ENCODE measurements at places on chromosomes 11 and 22.

GRCh38 chr11:128660947-128661346, 32.9 kb upstream of the FLI1 start:
- H3K4me1 ChIP-seq = peaks cover 2% of the 10 kb centered on the region
- no peak overlapping the region for H3K27ac ChIP-seq
- no peak for DNase-seq

- no peak overlapping the region for H3K4me3 ChIP-seq
- H3K27me3 ChIP-seq = peaks cover 81% of the 10 kb centered on the region
- H3K4me1 ChIP-seq = peaks cover 5% of the 10 kb centered on the region
Observed at GRCh38 chr11:12005476-12005875, 3.0 kb downstream of the DKK3 start.

- no peaks in the 10 kb centered on the region for H3K36me3 ChIP-seq
- peaks cover 46% of the 10 kb centered on the region for H3K4me1 ChIP-seq
- H3K27ac ChIP-seq = peak within 1 kb of the TSS; percentile 73
Observed at GRCh38 chr11:65872586-65873317, at the start of gene EFEMP2. TSS of gene EFEMP2 (minus strand) at chr11:65872800. CDS start at chr11:65872354, 446 bp downstream.

DNA sequence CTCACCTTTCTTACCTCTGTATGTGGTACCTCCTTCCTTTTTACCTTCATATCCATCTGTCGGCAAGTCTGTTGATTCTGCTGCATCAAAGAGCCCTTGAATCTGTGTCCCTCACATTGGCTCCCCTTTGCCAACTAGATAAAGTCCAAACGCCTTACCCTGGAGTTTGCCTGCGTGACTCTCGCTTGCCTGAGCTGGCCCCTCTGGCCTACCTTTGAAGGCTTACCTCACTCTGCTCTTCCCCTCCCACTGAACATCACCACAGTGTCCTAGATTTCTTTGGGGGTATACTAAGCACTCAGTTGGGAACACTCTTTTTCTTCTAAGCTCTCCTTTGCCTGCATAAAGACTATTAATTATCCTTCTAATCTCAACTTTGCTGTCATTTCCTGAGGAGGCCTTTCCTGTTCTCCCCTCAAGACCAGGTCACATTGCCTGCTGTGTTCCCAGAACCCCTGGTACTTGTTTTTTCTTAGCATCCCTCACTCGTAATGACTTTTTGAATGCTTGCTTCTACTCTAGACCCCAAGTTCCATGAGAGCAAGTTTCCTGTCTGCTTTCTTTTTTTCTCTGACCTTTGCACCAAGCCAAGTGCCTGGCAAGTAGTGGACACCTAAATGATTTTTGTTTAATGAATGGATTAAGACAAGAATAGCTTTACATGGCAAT, 67.8 kb upstream of the ADORA2A start:
- no peak overlapping the region for H3K4me3 ChIP-seq
- peaks cover 18% of the 10 kb centered on the region for H3K4me1 ChIP-seq
- peaks cover 38% of the 10 kb centered on the region for H3K36me3 ChIP-seq

DNA sequence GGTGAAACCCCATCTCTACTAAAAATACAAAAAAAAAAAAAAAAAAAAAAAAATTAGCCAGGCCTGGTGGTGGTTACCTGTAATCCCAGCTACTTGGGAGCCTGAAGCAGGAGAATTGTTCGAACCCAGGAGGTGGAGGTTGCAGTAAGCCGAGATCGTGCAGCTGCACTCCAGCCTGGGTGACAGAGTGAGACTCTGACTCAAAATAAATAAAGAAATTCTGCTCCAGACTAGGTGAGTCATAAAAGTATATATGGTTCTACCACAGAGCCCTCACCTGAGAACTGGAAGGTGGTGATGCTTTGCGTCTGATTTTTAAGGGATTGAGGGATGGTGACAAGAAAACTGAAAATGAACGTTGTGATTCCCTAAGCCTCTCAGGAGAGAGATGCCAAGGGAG, 58.4 kb downstream of the NTM start:
- H3K27ac ChIP-seq = no peak overlapping the region
- H3K4me1 ChIP-seq = no peaks in the 10 kb centered on the region
- no peaks in the 10 kb centered on the region for H3K27me3 ChIP-seq
- no peak for DNase-seq
- H3K36me3 ChIP-seq = no peaks in the 10 kb centered on the region

DNA sequence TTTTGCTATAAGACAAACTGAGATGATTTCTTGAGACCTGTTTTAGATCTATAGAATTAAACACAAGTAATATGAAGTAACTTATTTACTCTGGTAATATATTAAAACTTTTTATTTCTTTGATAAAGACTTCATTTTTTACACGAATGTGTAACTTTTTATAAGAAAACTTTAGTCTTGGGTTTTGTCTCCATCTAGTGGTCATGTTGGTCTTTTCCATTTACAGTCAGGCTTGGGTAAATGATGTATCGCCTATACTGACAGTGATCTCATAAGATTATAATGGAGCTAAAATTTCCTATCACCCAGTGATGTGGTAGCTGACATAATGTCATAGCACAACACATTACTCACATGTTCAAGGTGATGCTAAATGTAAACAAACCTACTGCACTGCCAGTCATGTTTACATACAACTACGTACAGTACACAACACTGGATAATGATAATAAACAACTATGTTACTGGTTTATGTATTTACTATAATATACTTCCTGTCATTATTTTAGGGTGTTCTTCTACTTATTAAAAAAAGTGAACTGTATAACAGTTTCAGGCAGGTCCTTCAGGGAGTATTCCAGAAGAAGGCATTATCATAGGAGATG, 7.5 kb upstream of the C11orf97 start:
- H3K27ac ChIP-seq = no peak overlapping the region
- no peaks in the 10 kb centered on the region for H3K4me1 ChIP-seq
- DNase-seq = no peak
- H3K27me3 ChIP-seq = no peaks in the 10 kb centered on the region

DNA sequence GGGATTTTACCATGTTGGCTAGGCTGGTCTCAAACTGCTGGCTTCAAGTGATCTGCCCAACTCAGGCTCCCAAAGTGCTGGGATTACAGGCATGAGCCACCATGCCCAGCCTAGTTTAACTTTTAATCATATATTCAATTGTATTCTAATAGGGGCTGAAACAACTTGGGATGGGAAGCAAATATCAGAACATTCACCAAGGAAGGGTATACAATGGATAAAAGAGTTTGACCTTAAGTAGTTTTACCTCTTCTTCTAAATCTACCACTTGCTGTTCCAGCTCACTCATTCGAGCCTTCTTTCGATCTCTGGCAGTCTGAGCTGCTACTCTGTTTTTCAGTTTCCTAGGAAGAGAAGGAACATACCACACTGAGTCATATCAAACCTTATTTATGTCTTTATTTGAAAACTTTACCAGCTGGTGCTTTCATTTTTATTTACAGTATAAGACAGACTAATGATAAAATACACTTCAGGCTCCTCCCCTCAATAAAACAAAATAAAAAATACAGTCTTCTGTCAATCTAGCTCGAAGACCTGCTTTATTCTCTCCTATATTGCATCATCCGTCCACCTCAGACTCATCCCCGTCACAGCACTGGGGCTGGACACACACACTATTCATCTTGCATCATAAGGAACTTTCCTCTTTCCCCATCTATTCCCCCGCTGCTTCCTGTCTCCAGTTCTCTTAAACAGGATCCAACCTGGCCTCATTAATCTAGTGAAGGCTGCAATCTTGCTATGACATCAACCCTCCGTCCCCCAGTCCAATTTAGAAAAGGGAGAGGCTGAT, 1.4 kb downstream of the XBP1 start:
- peak overlapping the region; percentile 92 for H3K27ac ChIP-seq
- H3K4me1 ChIP-seq = peaks cover 56% of the 10 kb centered on the region
- peak; percentile 59 for DNase-seq
- H3K36me3 ChIP-seq = peaks cover 56% of the 10 kb centered on the region

GRCh38 chr22:43446916-43447315, 35.1 kb downstream of the MPPED1 start:
- no peak overlapping the region for H3K4me3 ChIP-seq
- no peak for DNase-seq
- no peaks in the 10 kb centered on the region for H3K4me1 ChIP-seq
- no peaks in the 10 kb centered on the region for H3K36me3 ChIP-seq
- H3K27me3 ChIP-seq = no peaks in the 10 kb centered on the region

- H3K27me3 ChIP-seq = peaks cover 8% of the 10 kb centered on the region
- H3K36me3 ChIP-seq = no peaks in the 10 kb centered on the region
- H3K4me1 ChIP-seq = no peaks in the 10 kb centered on the region
- H3K4me3 ChIP-seq = no peak overlapping the region
- DNase-seq = no peak
Observed at GRCh38 chr22:30040499-30041260, 39.6 kb upstream of the HORMAD2 start.

GRCh38 chr11:70064008-70064725, 13.9 kb upstream of the ANO1 start:
- H3K27ac ChIP-seq = no peak overlapping the region
- H3K36me3 ChIP-seq = no peaks in the 10 kb centered on the region
- H3K4me1 ChIP-seq = no peaks in the 10 kb centered on the region
- peaks cover 13% of the 10 kb centered on the region for H3K27me3 ChIP-seq
- DNase-seq = peak; percentile 3

DNA sequence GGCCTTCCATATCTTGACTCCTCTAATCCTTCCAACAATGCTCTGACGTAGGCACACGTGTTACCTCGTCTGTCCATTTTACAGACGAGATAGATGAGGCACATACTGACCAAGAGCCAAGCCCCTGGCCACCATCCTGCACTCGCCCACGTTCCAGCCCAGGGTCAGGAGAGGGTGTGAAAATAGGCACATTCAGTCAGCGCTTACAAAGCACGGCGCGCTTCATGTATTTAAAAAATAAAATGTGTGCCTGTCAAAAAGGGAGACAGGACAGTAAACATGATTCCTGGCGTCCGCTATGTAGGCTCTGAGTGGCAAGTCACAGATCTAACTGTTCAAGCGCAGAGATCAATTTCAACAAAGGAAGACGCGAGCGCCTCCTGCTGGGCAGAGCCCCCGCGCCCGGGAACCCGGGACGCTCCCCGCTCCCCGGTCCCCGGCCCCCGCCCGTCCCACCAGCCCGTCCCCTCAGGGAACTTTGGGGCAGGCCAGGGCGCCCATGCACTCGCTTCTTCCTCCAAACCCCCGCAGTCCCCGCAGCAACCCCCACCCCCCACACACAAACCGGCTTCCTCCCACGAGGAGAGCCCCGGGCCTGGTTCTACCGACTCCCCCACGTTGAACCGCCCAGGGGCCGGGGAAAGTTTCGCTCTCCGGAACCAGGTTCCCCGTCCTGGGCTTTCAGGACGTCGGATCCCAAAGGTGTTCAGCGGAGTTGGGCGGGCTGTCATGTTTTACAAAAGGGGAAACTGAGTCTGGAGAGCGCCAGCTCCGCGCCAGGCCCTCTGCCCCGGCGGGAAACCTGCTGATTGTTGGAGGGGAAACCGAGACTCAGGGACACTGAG, 10.4 kb upstream of the C1QTNF6 start:
- peak; percentile 93 for DNase-seq
- peak overlapping the region; percentile 80 for H3K4me3 ChIP-seq
- peaks cover 3% of the 10 kb centered on the region for H3K36me3 ChIP-seq
- H3K27ac ChIP-seq = peak overlapping the region; percentile 94
- peaks cover 41% of the 10 kb centered on the region for H3K4me1 ChIP-seq
- no peaks in the 10 kb centered on the region for H3K27me3 ChIP-seq

DNA sequence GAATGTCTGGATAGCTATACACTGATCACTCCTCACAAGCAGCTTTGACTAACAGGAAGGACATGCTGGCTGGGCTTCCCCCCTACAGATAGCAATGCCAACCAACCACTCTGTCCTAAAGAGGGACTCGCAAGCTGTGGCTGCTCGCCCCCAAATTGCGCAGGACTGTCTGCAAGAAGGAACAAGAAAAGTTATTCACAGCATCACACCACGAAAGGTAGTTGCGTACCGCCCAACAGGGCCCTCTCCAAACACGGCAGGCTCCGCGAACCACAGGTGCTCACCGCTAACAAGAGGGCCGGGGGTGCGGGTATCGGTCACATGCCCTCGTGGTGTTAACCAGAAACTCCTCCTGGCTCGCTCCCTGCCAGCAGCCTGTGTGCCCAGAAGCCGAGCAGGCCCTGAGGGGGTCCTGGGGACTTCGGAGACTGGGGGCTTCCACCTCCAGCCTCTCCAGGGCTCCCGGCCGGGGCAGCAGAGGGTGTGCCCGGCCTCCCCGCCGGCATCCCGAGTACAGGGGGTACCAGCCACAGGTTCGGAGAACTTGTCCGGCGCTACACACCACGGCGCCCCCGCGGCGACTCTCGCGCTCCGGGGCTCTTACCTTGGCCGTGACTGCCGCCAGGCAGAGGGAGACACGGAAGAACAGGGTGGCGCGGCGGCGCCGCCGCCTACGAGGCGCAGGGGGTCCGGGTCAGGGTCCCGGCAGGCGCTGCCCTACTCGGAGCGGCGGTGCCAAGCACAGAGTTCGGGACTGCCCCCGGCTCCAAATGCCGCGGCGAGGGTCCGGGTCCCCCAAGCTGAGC, 682 bp downstream of the LARGE1 start:
- peak overlapping the region; percentile 7 for H3K4me3 ChIP-seq
- H3K27ac ChIP-seq = no peak overlapping the region
- peaks cover 53% of the 10 kb centered on the region for H3K27me3 ChIP-seq
- DNase-seq = no peak

GRCh38 chr22:39259666-39260065, 14.9 kb upstream of the PDGFB start:
- H3K36me3 ChIP-seq = no peaks in the 10 kb centered on the region
- no peak overlapping the region for H3K4me3 ChIP-seq
- H3K4me1 ChIP-seq = peaks cover 10% of the 10 kb centered on the region
- H3K27ac ChIP-seq = no peak overlapping the region

GRCh38 chr11:45042560-45042959, 91.9 kb upstream of the TP53I11 start:
- H3K4me3 ChIP-seq = no peak overlapping the region
- DNase-seq = no peak
- H3K27me3 ChIP-seq = peaks cover 4% of the 10 kb centered on the region
- peaks cover 4% of the 10 kb centered on the region for H3K4me1 ChIP-seq
- H3K27ac ChIP-seq = no peak overlapping the region

- DNase-seq = no peak
- no peaks in the 10 kb centered on the region for H3K36me3 ChIP-seq
- no peaks in the 10 kb centered on the region for H3K4me1 ChIP-seq
- H3K27ac ChIP-seq = no peak overlapping the region
- H3K4me3 ChIP-seq = no peak overlapping the region
Observed at GRCh38 chr22:28925916-28926315, 42.5 kb downstream of the ZNRF3 start.

DNA sequence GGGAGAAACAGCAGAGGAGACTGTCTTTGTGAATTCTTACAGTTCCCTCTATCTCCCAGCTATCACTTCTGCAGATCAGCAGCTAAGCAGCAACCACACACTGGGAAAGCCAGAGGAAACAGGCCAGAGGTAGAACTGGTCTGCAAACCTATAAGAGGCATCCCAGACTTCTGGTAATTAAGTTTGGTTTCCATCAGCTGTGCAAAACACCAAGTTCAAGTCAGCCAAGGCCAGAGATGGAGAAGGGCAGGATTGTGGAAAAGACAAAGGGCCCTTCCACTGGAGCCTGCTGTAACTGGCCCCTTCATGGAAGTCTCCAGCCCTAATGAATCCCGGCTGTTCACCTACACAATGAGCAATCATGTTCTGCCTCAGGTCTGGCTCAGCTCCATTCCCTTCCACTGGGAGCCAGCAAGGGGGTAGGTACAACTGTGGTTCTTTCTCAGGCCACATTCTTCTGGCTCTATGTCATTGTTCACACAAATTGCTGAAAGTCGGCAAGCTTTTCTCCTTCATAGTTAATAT, 4.6 kb upstream of the PAMR1 start:
- H3K4me3 ChIP-seq = no peak overlapping the region
- no peaks in the 10 kb centered on the region for H3K36me3 ChIP-seq
- no peaks in the 10 kb centered on the region for H3K4me1 ChIP-seq
- no peak for DNase-seq
- no peak overlapping the region for H3K27ac ChIP-seq
- peaks cover 36% of the 10 kb centered on the region for H3K27me3 ChIP-seq
